8988T (cell line): ENCODE measurements at places on chromosomes 12 and 14.

GRCh38 chr12:98744680-98745079 lies 99.6 kb downstream of the APAF1 start:
- no peak for DNase-seq

GRCh38 chr12:41213107-41213506 lies 25.0 kb downstream of the PDZRN4 start:
- no peak for DNase-seq

- no peak for DNase-seq
Measured at GRCh38 chr12:110921262-110921661, 883 bp upstream of the MYL2 start.

GRCh38 chr14:57390806-57391516 lies 575 bp downstream of the NAA30 start:
- DNase-seq: no peak

GRCh38 chr14:77638771-77639171 lies 22.3 kb upstream of the SPTLC2 start:
- DNase-seq: no peak

- no peak for DNase-seq
Measured at GRCh38 chr12:25130741-25131188, 64.2 kb downstream of the DNAI7 start.

DNA sequence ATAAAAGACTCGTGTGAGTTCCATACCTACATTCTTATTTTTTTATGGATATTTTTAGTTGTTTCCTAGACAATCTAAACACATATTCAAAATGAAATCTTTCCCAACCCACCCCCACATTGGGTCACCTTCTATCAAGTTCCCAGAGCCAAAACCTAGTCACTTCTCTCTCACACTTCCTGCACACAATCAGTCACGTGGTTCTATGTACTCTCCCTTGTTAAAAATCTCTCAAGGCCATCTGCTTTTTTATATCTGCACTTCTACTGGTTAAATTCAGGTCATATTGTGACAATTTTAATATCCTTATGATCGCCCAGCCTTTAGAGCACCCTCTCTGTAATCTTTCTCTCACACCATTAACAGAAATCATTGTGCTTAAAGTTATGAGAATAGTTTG lies 175.0 kb upstream of the SYT10 start:
- no peak for DNase-seq

GRCh38 chr12:89437231-89437630 lies 84.9 kb upstream of the DUSP6 start:
- DNase-seq: no peak

DNA sequence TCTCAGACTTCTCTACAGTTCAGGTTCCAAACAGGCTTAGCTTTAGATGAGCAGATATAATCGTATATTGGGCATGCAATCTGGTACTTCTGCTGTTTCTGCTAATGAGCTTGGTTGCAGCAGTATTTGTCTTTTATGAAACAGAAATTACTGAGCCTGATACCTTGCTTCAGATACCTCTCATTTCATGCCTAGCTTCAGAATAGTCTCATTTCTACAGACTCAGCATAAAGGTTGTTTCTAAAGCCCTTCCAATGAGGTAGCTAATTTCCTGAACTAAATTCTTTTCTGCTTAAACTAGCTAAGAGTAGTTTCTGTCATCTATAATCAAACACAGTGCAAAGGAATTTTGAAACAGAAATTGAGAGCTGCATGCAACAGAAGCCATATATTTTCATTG lies 275.0 kb upstream of the KITLG start:
- no peak for DNase-seq

- no peak for DNase-seq
Measured at GRCh38 chr14:29814156-29815015, 113.3 kb downstream of the PRKD1 start.

DNA sequence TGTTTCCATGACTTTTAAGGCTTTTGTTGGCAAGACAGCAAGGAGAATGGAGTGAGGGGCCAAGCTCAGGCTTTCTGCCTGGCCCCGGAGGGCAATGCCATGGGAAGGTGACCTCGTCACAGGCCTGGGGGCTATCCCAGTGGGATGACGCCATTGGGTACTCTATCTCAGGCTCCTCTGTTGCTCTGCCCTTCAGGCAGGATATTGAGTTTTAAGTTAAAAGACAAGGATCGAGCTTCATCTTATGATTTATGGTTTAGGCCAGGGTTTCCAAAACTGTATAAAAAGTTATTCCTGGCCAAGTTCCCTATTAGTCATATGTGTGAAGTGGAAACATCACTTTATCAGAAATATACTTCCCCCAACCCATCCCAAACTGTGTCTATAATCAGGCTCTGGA lies 127.7 kb downstream of the ZFP36L1 start:
- no peak for DNase-seq

- no peak for DNase-seq
Measured at GRCh38 chr12:131849700-131850553, 21.7 kb downstream of the MMP17 start.
